ENCODE measurements at places on chromosomes 12 and 14.

DNA sequence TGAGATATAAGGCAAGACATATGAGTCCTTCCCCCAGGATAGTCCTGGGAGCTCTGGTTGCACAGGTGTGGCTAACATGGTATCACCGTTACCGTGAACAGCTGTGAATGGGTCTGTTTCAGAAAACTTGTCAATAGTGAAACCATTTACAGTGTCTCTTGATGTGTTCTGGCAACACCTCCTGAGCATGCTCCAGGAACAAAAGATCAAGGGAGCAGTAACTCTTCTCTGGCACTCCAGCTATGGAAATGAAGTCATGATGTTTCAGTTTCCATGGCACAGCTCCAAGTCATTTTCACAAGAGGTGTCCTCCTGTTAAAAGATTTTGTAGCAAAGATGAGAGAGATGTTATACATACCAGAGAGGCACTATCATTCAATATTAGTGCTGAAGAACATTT is 253.7 kb downstream of the SNAPC1 start:
- DNase-seq, result no peak

DNA sequence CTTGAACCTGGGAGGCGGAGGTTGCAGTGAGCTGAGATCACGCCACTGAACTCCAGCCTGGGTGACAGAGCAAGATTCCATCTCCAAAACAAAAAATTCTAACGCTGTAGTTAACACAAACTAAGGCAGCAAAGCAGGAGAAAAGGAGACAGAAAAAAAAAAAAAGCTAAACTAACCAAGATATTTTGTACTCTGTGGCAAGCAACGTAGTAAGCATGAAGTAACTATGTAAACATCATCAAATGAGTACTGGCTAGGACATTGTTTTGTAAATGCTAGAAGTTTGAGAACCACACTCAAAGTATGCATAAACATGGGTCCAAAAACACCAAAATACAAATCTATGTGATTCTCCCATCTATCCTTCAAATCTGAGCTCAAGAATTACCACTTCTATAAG is 44.2 kb downstream of the C2CD5 start:
- no peak for DNase-seq

DNA sequence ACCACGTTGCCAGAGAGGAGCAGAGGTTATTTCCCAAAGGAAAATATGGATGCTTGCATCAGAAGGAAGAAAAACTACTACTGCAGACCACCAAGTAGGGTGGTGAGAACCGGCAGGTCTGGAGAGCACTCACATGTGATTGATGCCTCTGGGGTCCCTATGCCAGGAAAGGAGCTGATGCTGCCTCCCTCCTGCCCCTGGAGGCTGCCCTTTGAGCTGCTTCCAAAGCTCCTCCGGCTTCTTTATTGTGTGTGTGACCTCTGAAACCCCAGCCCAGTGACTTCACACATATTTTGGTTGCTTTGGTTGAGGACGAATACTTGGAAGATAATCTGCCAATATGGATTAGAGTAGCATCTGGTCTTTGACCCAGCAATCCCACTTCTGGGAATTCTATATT is 133.4 kb downstream of the AACS start:
- no peak for DNase-seq

DNA sequence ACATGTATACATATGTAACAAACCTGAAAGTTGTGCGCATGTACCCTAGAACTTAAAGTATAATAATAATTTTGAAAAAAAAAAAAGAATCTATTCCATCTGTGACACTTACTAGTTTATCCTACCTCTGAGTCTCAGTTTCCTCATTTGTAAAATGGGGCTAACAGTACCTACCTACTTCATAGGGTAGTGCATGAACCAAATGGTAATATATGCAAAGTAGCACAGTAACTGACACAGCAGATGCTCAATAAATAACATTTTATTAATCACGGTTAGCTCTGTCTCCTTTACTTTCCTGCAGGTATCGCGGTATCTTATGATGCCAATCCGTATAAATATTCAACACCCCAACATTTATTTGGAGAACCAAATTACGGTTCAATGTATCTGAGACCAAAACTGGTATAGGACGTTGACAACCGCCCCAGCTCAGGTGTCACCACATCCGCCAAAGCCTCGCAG is 703 bp downstream of the TMED10 start:
- DNase-seq, result no peak

GRCh38 chr14:44404036-44404435 is 103.0 kb downstream of the FSCB start:
- no peak for DNase-seq
